ENCODE measurements at places on chromosomes 1 and 21.
A peak's percentile ranks its signal among the peaks of the same experiment; 100 is the strongest.

DNA sequence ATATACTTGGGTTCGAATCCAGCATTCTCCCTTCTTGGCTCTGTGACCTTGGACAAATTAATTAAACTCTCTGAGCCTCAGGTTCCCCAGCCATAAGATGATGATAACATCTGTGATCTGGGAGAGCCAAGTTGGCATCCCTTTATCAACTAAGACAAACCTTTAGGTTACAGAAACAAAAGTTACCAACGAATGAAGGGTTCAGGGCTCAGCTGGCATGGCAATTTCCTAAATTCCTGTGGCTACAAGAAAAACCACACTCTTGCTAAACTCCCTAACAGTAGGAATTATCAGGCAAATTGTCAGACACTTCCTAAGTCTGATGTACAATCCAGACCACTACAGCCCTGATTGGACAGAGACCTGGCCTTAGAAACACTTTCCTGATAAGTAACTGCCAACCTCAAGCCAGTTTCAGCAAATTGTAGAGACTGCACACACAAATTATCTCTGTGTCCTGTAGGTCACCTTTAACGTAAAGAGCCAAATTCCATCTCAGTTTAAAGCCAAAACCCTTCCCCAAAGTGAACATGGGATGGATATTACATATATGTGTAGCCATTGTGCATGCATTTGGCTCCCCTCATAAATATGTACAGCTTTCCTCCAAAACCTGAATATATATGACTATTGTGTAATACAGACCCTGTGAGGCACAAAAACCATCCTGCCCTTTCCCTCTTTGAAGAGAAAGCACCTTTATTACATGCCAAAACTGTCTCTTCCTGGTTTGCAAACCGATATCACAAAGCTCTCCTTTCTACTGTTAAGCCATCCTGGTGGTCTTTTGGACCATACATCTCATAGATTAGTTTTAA is 39.5 kb upstream of the EDARADD start:
- ATAC-seq = no peak

GRCh38 chr1:116868385-116868784 is 41.3 kb upstream of the PTGFRN start:
- no peak for ATAC-seq

DNA sequence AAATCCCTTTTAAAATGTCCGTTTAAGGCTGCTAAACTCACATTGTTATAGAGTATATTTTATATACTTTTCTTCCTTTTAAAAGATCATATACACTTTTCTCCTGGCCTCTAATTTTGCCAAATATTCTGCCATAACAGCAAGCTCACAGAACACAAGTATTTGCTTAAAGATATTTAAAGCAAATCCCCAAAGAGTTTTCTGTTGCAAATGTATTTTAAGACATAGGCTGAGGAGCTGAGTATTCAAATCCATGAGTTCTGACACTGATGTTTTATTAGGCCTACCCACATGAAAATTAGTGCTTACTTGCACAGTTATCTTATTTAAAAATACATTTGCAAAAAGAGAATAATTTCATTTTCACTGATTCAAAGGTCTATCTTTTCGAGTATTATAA is 1.7 kb upstream of the PTPRC start:
- no peak for ATAC-seq

DNA sequence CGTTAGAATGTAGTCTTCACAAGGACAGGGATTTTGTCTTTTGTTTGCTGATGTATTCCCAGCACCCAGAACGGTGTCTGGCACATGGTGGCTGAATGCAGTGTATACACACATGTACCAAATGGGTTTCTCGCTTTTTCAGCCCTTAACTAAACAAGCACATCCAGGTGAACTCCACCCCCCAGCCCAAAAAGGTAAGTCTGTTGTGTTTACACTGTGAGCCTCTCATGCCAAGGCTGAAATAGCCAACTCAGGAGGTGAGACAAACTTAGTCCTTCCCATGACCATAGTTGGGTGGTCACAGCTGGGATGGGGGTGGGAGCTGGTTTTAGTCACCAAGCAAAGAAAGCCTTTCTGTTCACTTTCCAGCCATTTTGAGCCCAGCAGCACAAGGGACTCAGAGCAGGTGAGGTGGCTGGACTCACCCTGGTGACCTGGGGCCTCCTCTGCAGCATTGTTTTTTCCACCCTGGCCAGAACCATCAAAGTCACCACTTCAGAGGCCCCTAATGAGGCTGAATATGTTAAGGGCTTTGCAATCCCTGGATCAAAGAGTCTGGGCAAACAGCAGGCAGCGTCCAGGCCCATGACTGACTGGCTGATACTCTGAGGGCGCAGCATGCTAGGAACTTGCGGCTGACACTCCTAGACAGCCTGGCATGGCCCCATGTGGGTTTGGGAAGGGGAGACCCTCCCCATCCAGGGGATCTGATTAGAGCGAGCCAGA is 8.7 kb downstream of the TENT5B start:
- no peak for ATAC-seq

- ATAC-seq = no peak
Observed at GRCh38 chr1:77543822-77544448, 138.5 kb downstream of the ZZZ3 start.

DNA sequence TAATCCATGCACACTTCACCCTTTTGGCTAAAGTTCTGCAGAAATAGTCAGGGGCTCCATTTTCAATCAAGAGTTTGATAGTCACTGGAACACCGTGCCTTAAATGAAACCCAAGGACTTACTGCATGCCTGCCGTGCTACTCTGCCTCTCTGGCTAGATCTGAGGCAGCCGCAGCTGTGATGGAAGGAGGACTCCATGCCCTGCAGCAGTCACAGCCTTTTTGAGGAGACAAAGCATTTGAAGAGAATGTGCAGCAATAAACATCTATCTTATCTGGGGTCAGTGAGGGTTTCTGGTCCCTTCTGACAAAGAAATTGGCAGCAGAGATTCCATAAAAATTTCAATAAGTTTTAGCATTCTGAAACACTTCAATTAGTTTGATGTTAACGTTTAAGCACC is 78.0 kb downstream of the BCAR3 start:
- ATAC-seq = no peak

DNA sequence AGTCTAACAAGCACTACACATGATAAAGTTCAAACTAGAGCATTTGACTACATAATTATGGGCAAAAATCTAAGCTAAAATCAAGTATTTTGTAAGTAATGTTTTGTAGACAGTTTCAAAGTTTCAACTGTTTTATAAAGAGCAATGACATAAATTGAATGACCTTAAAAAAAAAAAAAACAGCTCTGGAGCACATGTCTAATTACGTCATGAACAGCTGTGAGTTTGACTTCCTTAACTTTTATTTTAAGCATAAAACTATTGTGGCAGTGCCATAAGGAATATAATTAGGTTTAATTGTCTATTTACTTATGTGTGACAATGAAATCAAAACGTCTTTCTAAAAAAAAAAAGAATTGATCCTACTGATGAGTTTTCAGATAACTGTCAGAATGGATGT is 272.5 kb upstream of the LRRC7 start:
- no peak for ATAC-seq

- no peak for ATAC-seq
Observed at GRCh38 chr21:14768042-14768441, 221.9 kb upstream of the SAMSN1 start.

- peak; percentile 29 for ATAC-seq
Observed at GRCh38 chr1:92409946-92410549, 76.7 kb downstream of the GFI1 start.

DNA sequence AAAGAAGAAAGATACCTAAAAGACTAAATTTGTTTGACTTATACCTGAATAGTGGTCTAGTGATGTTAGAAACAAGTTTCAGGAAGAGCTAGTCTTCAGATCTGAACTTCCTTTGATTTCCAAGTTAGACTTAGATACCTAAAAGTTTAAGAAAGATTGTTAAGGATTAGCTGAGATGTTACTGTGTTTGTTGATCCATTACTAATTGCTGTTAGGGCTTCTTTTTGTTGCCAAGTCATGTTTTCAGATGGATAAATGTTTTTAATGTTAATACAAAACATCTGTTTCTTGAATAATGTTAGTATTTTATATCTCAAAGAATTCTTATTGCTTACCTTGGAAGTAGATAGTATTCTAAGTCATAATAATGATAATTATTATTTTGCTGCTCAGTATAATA is 11.6 kb downstream of the GNAI3 start:
- no peak for ATAC-seq

- no peak for ATAC-seq
Observed at GRCh38 chr1:113895961-113896360, 8.6 kb upstream of the BCL2L15 start.

DNA sequence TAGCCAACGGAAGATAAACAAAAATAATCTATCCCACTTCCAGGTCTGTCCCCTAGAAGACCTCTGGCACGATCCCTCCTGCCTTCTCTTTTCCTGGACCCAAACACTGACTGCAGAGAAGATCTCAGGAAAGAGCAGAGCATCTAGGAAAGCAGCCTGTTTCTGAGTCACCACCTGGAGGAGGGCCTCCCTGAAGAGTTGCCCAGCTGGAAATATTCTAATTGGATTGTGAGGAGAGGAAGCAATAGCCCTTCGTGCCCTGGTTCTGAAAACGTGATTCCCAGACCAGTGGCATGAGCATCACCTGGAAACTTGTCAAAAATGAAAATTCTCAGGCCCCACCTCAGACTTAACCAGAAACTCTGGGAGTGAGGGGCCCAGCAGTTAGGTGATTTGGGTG is 411.1 kb downstream of the SETD4 start:
- no peak for ATAC-seq

- ATAC-seq = peak; percentile 49
Observed at GRCh38 chr1:160428655-160429054, 28.3 kb downstream of the VANGL2 start.

- ATAC-seq = peak; percentile 7
Observed at GRCh38 chr1:37634244-37634991, at the start of gene RSPO1. RSPO1 (minus strand) TSS chr1:37634892; CDS start chr1:37629661, 5,231 bp downstream.
